T47D (cell line): ENCODE measurements at places on chromosomes 3 and 15.

DNA sequence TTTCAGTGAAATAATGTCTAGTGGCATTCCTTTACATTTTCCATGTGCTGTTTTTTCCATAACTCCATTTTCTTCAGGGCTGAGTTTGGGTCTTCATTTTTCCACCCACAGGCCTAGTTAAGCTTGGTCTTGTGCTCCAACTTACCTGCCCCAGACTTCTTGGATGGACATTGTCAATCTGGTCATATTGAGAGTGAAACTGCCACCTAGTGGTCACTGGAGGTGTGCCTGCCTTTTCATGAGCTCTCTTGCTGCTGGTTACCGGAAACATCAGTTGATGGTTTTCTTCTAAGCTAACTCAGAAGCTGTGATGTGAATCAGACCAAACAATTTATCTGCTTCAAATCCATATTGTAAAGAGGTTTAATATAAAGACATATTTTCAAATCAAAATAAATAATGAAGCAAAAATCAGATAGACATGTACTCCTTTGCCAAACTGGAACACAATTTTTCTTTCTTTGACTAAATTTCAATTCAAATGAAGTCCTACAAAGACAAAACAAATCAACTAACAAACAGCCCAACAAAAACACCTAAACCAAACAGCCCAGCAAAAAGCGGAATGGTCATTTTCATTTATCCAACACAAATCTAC is 135.1 kb upstream of the RASGRP1 start:
- DNase-seq: peak; percentile 86

GRCh38 chr3:180265551-180265950 is 228.8 kb upstream of the PEX5L start:
- DNase-seq: no peak

DNA sequence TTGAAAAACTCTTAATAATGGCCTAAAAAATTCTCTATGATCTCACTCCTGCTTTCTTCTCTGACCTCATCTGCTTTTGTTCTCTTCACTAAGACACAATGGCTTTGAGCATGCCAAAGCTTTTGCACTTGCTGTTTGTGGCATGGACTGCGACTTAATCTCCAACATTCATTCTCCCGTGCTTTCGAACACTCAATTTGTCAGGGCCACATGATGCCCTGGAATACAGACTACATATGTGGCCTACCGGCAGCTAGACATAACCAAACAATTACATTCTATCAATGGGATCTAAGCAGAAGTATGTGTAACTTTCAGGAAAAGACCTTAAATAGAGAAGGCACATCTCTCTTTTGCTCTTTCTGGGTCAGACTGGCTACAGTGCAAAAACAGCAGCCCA is 506.5 kb downstream of the MAGI1 start:
- DNase-seq: no peak

DNA sequence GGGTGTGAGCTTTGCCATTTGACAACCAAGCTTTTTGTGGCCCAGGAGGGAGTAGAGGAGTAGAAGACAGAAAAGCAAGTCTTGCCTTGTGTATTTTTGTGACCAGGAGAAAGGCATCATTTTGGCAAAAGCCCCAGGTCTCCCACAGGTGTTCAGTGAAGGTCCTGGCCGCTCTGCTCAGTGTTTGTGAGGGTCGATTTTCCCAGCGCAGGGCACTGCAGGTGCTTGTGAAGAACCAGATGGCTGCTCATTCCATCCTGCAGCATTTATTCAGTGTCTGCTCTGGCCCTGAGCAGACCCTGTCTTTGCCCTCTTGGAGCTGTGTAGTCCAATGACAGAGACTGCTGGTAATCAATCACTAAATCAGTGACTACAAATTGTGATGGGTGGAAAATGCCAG is 19.5 kb downstream of the TRAK1 start:
- no peak for DNase-seq

DNA sequence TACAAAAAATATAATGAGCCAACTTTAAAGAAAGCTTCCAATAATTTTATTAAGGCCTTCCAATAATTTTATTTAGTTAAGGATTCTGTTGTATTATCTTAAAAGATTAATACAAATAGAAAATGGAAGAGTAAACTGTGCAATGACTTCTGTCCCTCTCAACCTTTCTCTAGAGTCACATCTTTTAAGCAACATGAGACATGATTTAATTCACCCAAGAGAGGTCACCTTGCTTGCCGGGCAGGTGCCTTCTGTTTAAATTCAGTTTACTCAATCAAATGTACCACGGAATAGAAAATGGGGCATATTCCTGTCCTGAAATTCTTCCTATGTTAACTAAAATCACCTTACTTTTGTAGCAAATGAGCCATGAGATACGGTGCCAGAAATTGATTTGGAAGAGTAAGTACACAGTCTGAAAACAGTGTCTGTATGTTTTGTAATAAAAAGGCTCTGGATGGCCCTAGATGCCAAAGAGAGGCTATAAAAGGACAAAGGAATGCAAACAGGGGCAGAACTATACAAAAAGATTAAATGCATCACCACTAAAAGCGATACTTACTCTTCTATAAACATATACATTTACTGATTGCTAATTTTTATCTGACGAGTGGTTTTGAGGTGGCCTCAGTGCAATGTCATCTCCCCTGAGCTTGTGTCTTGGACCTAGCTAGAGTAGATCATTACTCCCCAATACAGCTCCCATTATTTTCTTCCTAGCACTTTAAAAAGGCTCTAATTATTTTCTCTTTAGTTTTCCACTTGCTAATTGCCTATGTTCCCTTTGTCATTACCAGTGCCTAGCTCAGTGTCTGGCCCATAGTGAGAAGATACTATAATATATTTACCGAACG is 134.0 kb downstream of the FHIT start:
- DNase-seq: no peak
